ENCODE measurements at places on chromosomes 4 and X. TPM values are rescaled to one million over a fixed set of nuclear protein-coding genes. Genes with fewer than 3 reads are reported as not detected.

DNA sequence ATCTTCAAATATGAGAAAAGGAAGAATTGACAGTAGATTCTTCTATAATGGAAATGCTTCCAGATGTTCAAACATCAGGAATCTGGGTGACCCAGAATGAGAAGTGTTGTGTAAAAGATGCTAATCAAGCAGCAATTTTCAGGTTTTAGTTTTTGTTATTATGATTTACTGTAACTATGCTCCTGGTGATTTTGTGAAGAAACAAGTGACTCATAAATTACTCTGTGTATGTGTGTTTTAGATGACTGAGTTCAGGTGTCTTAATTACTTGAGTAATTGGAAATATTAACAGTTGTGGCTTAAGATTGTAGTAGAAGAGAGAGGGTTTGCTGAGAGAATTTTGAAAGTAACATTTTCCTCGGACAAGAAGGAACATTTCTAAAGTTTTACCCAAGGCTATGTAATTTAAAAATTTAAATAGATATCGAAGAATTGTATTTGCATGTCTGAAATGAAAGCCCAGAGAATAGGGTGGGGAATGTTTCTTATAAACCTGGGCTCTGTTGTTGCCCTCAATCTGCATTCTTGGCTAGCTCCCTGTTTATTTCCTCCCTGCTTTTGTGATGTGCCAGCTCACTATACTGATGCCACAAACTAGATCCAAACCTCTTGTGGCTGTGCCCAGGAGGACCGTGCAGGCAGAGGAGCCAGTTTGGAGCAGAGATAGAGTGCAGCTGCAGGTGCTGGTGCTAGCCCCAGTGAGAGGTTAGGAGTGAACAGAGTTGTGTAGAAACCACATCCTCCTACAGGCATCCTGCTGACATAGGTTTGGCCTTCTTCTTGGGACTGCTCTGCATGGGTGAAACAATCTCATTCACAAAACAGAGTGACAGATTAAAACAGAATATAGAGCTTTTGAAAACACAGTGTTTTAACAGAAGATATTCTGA is 25.4 kb upstream of the TNIP3 start:
- no peak for DNase-seq

GRCh38 chr4:28225050-28225449 is 1364.4 kb downstream of the STIM2 start:
- DNase-seq: no peak

DNA sequence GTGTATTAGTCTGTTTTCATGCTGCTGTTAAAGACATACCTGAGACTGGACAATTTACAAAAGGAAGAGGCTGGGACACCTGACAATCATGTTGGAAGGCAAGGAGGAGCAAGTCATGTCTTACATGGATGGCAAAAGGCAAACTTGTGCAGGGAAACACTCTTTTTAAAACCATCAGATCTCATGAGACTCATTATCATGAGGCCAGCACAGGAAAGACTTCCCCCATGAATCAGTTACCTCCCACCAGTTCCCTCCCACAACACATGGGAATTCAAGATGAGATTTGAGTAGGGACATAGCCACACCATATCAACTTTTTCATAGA is 11.2 kb downstream of the TENT5D start:
- no peak for DNase-seq

GRCh38 chr4:140308366-140309123 is 64.9 kb upstream of the SCOC start:
- no peak for DNase-seq

DNA sequence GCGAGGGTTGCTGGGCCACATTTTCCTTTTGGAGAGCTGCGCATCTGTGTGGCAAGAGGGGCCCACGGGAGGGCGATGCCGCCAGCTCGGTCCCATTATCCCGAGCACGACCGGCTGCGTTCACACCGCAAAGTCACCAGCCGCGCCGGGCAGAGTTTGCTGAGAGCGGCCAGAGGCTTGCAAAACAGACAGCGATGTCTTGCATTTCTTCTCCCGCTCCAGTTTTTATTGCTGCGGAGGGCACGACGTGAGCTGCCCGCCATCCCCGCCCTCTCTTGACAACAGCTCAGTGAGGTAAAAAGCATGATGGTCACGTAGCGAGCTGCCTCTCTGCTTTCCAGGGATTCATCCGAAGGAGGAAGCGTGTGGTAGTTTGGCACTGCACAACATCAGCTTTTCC is 102.1 kb upstream of the TENM3 start:
- no peak for DNase-seq

DNA sequence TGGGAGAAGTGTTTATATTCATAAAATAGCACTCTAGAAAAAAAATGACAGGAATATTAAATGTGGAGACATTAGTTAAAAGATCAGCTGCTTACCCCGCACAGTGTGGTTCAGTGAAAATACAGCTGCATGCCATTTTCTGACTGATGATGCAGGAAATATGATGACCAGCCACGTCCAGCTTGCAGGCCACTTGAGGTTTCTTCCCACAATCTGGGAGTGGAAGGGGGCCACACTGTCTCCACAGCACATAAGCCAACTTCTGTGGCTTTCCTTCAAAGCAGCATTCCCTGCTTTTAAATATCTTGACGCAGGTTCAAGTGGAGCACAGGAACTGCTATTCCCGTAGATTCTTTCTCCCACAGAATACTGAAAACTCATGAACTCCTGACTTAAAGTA is 173.4 kb upstream of the GALNT7 start:
- no peak for DNase-seq

- DNase-seq: no peak
Measured at GRCh38 chrX:135411893-135412292, 9.9 kb upstream of the SMIM10L2A start.

DNA sequence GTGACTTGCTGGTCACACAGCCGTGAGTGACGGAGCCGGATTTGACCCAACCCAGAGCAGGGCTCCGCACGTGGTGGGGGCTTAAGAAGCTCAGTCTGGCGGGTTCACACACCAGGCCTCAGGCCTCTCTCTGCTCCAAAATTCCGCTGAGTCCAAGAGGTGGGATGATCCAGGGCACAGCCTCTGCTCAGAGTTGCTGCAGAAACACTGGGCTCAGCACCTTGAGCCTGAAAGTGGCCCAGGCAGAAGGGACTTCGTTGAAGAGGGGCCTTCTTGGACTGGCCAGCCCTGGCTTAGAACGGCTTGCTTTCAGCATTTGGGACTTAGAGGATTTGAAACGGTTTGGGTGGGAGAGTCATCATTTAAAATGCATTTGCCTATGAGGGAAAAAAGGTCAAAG is 21.2 kb downstream of the EVC start:
- DNase-seq: no peak

DNA sequence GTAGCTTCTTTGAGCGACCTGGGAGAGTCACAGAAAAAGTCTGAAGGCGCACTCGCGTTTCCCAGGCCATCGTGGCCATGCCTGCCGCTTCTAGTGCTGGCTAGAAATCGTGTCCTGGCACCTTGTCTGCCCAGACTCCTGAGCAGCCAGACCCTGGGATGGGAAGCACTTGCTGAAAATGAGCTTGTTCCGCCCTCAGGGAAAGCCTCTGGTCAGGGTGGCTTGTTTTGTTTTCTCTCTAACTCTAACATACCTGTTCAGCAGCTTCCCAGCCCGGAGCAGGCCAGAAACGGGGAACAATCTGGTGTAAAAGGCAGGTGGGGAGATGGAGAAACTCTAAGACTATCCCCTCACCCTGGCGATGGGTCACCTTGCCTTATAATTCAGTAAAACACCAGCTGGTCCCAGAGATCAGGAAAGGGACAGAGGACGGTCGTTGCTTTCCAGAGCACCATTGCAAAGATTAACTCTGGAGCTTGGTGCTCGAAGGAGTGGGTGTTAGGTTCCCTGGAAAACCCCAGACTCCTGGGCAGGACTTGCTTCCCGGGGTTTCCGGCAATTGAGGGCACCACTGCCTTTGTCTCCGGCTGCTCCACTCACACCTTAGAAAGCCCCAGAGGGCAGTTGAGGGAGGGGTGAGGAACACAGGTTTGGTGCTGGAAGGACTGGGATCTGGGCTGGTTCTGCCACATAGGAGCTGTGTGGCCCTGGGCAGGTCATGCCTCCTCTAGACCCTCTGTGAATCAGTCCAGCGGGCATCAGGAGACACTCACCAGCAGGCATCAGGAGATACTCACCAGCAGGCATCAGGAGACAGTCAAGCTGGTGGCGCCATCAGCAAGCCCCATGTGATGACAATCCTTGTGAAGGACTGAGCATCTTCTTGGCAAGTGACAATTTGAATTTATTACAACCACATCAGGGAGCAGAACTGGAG is 4.5 kb upstream of the SH3TC1 start:
- no peak for DNase-seq

- peak; percentile 86 for DNase-seq
Measured at GRCh38 chr4:1809754-1810502, 16.8 kb downstream of the FGFR3 start.

DNA sequence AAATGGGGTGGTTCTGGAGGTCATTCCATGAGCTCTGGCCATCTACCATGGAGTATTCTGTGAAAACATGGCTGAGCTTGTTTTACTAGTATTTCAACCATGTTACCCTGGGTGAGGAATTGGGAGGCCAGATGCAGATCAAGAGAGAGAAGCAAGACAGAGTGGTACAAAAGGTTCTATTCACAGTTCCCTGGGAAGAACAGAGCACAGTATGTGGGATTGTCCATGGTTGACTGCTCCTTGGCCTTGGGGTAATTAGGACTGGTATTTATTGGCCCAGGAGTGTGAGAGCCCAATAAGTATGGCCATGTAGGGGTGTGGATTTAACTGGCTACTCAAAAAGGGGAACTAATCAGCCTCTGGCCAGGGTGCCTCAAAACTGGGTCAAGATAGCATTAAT is 239.7 kb upstream of the GATB start:
- DNase-seq: no peak

GRCh38 chr4:111632641-111633151 is 512.6 kb upstream of the FAM241A start:
- no peak for DNase-seq

The SRPK3 gene
- not detected for total RNA-seq

DNA sequence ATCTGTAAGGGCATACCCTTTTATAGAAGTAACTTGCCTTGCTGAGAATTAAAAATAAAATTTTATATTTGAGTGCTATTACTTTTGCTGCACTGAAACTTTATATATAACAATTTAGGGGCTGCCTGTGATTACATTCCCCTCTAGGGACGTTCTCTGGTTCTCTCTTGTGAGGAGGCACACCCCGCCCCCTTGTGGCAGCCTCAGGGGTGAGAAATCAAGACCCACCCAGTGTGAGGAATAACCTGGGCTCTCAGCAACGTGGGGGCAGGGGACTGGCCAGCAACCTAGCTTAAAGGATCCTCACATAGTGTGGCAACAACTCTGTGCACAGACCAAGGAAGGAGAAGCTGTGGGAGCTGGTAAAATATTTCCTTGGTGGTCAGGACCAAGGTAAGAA is 43.7 kb downstream of the MAGEA9 start:
- peak; percentile 2 for DNase-seq

DNA sequence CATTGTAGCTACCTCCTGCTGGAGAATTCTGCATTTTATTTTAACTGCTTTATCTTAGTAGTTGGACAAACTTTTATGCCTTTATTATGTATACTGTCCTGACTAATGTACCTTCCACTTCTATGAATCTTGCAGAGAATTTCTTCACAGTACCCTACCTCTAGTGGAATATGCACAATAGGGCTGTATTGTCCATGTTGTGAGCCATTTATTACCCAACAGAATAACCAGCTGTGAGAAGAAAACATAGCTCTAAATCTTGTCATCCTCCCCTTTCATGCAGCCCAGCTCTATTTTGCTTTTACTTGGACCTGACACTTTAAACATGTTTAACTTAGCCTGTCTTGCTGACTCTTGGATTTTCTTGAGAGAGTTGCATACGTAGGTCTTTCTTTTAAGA is 56.2 kb downstream of the MCUB start:
- no peak for DNase-seq

GRCh38 chrX:134933911-134934310 is 56.9 kb upstream of the SMIM10 start:
- DNase-seq: no peak

GRCh38 chrX:9293051-9293496 is 171.8 kb upstream of the TBL1X start:
- no peak for DNase-seq

DNA sequence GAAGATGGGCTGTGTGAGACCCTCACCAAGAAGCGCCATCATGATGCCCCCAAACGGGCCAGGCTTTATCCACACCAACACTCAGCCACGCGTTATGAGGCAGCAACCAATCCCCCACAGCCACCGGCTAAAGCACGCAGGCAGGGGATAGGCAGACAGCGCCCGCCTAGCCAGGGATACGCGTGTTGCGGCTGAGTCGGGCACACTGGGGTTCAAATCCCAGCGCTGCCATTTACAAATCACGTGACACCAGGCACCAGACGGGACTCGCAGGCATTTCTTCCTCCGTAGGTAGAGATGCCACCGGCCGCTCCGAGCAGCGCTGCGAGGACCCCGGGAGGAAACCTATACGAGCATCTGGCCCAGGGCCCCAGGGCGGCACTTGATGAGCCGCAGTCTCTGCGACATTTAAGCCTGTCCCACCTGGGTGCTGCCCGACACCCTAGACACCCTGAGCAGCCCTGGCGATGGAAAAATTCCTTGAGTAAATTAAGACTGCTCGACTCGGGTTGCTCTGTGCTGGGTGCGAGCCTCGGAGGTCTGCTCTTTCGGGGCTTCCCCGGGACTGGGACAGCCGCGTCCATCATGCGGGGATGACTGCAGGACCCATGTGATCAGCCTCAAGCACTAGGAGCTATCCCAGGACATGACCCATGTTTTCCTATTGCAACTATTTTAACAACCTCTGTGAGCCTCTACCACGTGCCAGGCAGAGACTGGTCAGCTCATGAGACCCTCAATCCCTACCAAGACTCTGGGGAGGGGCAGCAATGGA is 6.3 kb downstream of the ABLIM2 start:
- DNase-seq: no peak

DNA sequence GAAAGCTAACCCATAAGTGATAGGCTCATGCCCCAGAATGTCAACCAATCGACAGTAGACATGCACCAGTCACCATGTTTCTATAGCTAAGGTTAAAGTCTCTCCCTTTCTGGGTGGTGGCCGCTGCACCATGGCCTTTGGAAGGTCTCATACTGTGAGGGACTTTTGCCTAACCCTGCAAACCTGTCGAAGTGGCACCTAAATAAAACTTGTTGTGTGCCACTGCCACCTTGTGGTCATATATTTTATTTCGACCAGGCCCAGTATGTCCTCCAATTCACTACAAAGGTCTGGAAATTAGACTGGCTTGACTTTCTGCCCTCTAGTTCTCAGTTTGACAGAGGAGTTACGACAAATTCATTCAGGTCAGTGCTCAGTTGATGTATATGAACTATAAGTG is 163.1 kb downstream of the SMARCA1 start:
- peak; percentile 61 for DNase-seq

The PFKFB1 gene
- total RNA-seq: 1.7 TPM

The KCND1 gene
- not detected for total RNA-seq

The CTAG2 gene
- total RNA-seq: not detected

The TMEM175 gene
- total RNA-seq: 1.6 TPM

- DNase-seq: peak; percentile 10
Measured at GRCh38 chrX:1072637-1073377, 139.6 kb downstream of the CRLF2 start.
